Activated T-cell treated with anti-CD3 and anti-CD28 coated beads for 1 hour (primary cell): ENCODE measurements at places on chromosomes 7 and 10.

DNA sequence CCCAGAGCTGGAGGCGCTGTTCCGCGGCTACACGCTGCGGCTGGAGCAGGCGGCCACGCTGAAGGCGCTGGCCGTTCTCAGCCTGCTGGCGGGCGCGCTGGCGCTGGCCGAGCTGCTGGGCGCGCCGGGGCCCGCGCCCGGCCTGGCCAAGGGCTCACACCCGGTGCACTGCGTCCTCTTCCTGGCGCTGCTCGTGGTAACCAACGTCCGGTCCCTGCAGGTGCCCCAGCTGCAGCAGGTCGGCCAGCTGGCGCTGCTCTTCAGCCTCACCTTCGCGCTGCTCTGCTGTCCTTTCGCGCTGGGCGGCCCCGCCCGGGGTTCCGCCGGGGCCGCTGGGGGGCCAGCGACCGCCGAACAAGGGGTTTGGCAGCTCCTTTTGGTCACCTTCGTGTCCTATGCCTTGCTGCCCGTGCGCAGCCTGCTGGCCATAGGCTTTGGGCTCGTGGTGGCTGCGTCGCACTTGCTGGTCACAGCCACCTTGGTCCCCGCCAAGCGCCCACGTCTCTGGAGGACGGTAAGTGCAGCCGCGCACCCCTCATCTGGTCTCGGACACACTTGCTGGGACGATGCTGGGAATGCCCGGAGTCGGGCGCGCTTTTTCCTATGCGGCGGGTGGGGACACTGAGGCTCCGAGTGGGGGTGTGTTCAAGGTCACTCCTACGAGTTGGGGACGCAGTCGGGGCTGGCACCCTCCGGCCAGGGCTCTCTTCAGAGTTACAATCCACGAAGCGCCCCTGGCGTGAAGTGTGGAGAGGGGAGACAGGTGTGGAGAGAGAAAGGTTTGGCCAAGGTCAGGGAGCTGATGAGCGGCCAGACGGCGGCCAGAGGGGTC is 717 bp downstream of the ADCY1 start:
- no peak for DNase-seq

GRCh38 chr10:27449571-27449970 is 54.5 kb upstream of the RAB18 start:
- no peak for DNase-seq

- no peak for DNase-seq
These were observed 240.4 kb downstream of the ABCA13 start for GRCh38 chr7:48411619-48412018.

- DNase-seq: no peak
These were observed 86.2 kb upstream of the PDGFA start for GRCh38 chr7:605661-606450.

GRCh38 chr7:48363174-48363573 is 191.9 kb downstream of the ABCA13 start:
- no peak for DNase-seq

DNA sequence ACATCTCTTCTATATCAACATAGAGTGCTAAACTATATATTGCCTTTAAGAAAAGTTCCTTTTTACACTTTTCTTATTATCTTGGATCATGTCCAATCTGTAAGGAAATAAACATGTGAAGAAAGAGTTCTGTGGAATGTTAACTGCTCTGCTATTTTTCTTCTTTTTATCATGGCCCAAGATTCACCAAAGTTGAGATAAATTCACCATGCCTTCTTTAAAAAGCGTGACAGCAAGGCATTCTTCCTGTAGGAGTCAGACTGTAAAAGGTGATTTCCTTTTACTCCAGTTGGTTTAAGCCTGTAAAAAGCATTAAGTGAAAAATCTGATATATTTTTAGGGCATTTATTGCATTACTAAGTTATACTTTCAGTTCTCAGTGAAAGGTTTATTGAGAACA is 165.7 kb upstream of the FZD1 start:
- DNase-seq: no peak

DNA sequence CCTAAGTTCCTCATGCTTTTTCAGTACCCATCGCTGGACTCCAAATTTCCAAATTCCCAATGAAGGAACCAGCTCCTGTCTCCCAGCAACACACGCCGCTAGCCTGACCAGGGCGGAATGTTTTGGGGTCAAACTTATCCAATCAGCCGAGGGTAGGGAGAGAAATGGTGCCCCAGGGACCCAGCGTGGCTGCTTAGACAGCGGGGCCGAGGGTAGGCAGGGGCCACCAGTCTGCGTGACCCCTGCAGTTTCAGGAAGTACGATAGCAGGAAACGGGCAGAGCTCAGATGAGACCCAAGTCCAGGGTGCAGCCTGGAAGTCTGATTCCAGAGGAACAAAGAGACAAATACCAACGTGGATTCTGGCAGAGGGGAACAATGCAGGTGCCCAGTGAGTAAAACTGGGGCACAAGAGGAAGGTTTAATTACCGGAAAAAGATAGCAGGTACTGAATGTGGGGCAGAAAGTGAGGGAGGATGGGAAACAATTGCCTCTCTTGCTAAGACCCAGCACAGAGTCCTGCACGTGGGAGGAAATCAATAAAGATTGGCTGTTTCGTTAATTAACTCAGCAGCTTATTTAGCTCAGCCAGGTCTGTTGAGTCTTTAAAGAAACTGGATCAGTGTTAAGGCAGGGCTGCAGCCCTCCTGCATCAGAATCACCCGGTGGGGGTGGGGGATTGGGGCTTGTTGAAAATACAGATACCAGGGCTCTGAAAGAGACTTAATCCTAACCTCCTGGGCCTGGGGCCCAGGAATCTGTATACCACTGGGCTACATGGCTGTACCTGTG is 50.4 kb upstream of the NFE2L3 start:
- no peak for DNase-seq

DNA sequence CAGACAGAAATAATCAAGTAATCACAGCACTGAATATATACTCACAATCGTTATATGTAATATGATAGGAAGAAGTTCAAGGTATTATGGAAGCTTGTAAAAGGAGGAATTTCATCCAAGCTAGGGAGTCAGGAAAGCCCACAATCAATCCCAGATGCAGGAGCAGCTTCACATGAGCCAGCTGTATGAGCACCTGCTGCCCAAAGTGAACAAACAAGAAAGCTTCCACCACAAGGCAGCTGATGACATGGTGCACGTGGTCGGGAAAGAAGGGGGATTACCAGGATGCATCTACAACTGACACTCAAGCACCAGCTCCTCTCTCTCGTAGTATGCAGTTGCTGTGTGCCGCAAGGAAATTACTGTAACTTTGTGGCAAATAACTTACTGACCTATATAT is 225.2 kb downstream of the XPNPEP1 start:
- no peak for DNase-seq

DNA sequence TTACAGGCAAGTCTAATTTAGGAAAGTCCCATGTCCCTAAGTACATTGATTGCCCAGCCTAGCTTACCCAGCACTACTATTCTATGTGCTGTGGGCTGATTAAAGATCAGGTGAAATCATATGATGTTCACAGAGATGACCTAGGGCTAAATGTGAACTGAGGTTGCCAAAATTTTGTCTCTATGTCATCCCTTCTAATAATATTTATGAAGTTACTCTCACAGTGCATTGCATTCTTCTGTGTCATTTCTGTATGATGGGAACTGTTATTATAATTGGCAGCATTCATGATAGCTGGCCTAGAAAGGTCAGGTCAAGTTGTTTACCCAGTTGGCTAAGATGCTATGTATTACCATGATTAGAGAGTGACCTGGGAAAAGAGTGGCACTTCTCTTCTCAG is 2.8 kb upstream of the PDK4 start:
- no peak for DNase-seq

GRCh38 chr7:159119026-159119741 is 25.5 kb downstream of the VIPR2 start:
- no peak for DNase-seq

DNA sequence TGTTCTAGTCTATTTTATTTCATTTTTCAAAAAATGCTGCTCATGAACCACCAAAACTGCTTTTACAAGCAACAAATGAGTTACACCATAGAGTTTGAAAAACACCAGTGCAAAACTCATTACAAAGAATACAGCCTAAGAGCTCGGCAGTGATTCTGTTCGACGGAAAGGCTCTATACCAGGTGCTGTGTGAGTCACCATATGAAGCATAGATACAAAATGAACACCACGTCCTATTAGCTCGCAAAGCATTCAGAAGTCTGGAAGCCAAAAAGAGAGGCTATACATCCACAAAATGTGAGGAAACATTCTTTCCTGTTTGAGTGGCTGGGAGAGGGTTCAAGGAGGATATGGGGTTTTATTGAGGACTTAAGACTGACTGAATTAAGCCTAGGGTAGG is 136.1 kb downstream of the ATE1 start:
- DNase-seq: no peak

- DNase-seq: no peak
These were observed 80.7 kb downstream of the MAD1L1 start for GRCh38 chr7:2151801-2152612.

GRCh38 chr10:74363727-74364126 is 212.7 kb downstream of the ADK start:
- DNase-seq: no peak

DNA sequence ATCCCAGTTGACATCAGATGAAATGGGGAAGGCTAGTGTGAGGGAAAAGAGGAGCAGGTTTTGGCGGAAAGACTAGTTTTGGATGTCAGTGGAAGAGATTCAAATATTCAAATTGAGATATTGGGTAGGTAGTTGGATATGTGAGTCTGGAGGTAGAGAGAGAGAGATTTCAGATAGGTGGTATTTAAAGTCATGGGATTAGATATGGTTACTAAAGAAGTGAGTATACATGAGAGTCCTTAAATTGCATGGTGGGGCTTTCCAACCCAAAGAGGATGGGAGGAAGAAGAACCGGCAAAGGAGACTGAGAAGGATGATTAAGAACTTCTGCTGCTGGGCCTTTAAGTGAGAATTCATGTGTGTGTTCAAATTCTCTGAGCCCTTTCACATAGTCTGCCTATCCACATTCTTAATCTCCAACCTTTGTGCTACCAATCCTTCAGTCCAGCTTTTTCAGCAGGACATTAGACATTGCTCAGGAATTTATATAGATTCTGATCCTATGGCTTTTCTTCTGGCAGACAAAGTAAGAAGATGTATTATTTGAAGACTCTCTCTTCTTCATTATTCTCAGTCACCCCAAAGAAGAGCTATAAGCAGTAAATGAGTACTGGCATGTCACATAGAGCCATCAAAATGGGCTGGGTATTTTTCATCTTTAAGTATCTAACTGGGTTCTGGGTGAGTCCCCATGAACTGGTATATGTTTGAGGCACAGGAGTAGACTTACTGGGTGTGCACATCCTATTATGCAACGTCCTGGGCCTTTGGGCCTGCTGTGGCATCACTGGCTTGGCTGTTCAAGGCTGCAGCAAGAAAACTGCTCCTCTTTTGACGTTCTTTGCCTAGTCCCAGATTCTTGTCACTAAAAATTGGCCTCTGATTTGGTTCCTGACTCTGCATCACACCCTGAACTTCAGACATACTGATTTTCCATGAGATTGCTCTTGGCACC is 33.6 kb downstream of the ST7 start:
- no peak for DNase-seq

- no peak for DNase-seq
These were observed 2.0 kb downstream of the DBNL start for GRCh38 chr7:44046321-44047061.

DNA sequence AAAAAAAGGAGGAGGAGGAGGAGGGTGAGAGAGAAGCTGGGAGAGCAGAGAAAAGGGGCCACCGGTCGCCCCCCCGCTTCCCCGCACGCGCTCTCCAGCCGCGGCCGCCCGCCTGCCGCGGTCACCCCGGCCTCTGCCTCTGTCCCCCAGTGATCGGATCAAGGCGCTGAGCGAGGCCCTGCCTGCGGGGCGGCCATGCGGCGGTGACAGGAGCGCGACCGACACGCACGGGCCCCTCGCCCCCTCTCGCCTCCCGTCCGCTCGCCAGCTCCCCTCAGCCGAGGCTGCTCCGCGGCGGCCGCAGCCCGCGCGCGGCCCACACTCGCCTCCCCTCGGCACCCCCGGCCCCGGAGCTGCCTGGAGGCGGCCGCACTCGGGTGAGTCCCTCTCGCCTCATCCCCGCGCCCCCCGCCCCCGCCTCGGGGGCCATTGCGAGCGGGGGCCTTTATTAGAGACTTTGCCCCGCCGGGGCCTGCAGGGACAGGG is at the start of gene GTF2I:
Gene GTF2I (plus strand): TSS at position 27 of the 486 bp plus-strand sequence. CDS start 31,411 bp downstream, outside the sequence.
- peak; percentile 31 for DNase-seq

DNA sequence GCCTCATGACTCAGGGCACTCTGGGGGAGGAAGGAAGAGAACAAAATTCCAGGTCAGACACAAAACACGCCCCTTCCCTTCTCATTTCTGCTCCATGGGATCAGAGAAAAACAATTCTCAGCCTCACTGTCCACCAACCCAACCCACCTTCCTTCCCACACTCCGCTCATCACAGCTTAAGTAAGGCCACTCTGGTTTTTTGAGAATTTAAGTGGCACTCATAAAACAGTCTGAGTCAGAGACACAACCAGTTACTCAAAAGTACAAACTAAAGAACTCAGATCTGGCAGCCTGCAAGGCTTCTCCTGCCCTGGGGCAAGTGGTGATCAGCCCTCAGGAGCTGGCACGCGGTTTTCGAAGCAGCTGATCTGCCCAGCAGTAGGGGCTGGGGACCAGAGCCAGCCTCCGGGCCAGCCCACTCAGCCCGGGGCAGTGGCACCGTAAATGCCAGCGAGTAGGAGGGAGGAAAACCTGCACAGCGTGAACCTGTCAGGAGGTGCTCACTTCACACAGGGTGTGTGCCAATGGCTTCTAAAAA is 39.1 kb upstream of the ABLIM1 start:
- DNase-seq: no peak

DNA sequence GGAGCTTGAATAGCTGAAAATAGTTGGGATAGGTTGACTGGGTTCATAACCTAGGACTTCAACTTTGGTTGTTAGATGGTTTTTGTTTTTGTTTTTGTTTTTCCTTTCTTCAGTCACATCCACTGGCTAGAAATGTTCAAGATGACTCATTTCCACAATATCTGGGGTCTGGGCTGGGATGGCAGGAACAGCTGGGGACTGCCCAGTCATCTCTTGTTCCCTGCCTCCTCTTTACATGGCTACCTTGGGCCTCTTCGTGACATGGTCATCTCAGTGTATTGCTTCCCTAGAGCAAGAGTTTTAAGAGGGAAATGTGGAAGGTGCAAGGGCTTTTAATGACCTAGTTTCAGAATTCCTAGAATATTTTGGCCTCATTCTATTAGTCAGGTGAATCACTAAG is 915.8 kb downstream of the XPNPEP1 start:
- DNase-seq: no peak

- no peak for DNase-seq
These were observed 4.1 kb downstream of the ABLIM1 start for GRCh38 chr10:114653926-114654325.

- no peak for DNase-seq
These were observed 49.1 kb upstream of the ADCY1 start for GRCh38 chr7:45525057-45525456.

DNA sequence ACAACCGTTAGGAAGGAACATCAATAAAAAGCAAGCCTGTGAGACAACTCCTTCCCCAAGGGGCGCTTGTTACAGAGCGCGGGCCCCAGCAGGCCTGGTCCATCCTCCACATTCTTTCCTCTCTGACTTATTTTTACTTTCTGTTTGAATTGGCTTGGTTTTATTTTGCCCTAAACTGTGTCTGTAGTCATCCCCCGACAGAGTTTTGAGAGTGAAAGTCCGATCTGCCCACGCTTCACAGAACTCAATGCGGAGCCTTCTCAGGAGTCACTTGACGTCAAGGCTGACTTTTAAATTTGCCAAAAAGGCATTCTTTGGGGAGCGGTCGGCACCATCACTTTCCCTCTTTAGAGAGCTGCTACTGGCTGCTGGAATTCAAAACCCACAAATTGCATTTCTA is 150.1 kb upstream of the KLF6 start:
- DNase-seq: no peak
